ENCODE measurements at places on chromosomes 16 and 17.

GRCh38 chr16:76976756-76977155 lies 214.2 kb upstream of the MON1B start:
- no peak for DNase-seq

DNA sequence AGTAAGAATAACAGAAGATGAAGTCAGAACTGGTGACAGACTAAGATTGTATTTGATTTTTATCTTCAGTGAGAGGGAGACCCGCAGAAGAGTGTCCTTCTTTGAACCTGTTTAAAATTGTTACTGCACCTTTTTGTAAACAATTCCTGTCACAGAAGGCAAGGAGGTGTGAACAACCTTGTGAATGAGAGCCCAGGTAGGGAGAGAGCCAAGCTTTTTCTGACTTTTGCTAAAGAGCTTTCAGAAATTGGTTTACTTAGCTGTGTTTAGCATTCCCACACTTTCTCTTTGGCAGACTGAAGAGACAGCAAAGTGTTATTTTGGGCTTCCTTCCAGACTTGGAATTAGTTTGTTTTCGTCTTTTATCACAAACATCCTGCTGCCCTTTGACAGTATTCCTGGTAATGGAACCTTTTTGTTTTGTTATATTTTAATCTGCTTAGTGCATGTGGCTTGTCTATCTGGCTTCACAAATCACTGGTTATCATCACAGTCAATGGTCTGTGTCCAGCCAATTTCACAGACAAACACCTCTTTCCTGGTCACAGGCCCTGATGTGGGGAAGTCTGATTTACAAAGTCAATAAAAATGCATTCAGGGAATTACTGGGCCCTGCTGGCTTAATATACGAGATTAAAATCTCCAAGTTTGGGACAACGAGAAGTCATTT lies 85.7 kb upstream of the HS3ST2 start:
- DNase-seq = peak; percentile 8

DNA sequence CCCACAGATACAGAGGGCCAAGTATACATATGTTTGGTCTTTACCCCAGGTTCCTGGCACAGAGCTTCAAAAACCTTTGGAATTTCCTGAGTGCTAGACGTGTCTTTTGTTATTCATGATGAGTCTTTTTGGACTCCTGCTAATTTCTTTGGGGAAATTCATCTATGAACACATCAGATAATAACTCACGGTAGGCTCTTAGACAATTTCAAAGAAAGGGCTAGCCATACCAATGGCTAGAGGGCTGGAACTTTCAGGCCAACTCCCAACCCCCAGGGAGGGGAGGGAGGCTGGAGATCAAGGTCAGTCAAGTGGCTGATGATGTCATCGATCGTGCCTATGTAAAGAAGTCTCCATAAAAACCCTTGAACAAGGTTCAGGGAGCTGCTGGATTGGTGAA lies 101.9 kb downstream of the STX8 start:
- DNase-seq = no peak

GRCh38 chr17:6596511-6596910 lies 40.2 kb upstream of the PITPNM3 start:
- no peak for DNase-seq

- DNase-seq = no peak
Measured at GRCh38 chr16:5619304-5619703, 521.7 kb upstream of the EEF2KMT start.
